ENCODE measurements at places on chromosomes 7 and 10. TPM values are rescaled to one million over a fixed set of nuclear protein-coding genes. Genes with fewer than 3 reads are reported as not detected.

MEST gene
- total RNA-seq = 1.2 TPM

ADAM22 gene
- total RNA-seq = 1.1 TPM

HOXA4 gene
- 0.25 TPM for total RNA-seq

SPDYE2 gene
- not detected for total RNA-seq

WDR91 gene
- 17.3 TPM for total RNA-seq

TMEM130 gene
- total RNA-seq = not detected

PIK3CG gene
- total RNA-seq = 51.6 TPM

TAS2R41 gene
- total RNA-seq = not detected

MSMB gene
- total RNA-seq = not detected

CLDN3 gene
- not detected for total RNA-seq

GRCh38 chr7:47505312-47506007 is 76.5 kb downstream of the TNS3 start:
- DNase-seq = no peak

- DNase-seq = no peak
These were observed 40.3 kb upstream of the EFCAB10 start for GRCh38 chr7:105621617-105622016.

- no peak for DNase-seq
These were observed 4.3 kb downstream of the DAGLB start for GRCh38 chr7:6443372-6443941.

DNA sequence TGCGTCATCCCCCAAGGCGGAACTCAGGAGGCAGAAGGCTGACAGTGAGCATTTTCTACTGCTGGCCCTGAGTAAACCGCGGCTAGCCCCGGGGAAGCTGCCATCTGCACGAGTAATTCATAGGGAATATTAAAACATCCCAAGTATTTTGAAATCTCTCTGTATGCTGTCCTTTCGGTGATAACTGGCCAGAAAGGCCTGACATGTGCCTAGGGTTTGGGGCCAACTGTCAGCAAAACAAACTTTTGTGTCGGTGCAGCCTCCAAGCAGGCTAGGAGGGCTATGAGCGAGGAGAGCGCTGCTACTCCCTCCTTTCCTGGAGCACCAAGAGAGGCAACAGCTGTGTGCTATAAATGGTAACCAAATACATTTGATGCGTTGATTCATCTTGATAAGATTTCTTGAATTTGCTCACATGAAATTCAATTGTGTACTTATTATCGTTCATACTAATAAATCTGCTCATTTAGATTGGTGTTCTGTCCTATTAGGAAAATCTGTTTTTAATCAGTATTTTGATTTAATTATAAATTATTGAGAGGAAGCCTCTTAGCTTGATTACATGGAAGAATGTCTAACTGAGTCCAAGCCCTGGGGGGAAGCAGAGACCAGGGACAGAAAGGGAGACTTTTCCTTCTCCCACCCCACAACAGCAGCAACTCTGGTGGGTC is 124.4 kb upstream of the NPS start:
- DNase-seq = no peak

GRCh38 chr7:39631736-39632308 is 8.4 kb downstream of the RALA start:
- no peak for DNase-seq

DNA sequence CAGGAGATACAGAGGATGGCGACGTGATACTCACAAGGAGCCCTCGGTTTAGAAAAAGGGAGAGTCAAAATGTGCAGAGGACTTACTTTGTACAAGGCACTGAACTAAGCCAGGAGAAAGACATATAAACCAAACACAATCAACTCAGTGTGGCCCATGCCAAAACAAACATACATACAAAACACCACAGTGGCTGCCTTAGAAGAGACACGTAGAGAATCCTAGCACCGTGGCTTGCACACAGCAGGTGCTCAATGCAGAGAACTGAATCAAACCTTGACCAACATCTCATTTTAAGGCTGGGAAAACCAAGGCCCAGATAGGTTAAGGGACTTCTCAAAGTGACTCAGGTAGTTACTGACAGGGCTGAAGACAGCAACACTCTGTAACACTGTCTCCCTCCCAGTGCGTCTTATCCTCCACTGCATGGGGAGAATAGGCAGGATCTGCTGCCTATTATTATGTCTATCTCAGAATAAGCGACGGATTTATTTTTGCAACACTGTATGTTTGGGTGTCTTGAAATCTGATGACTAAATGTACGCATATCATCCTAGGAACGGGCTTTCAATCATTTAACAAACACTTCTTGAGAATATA is 11.0 kb downstream of the SORBS1 start:
- no peak for DNase-seq

DNA sequence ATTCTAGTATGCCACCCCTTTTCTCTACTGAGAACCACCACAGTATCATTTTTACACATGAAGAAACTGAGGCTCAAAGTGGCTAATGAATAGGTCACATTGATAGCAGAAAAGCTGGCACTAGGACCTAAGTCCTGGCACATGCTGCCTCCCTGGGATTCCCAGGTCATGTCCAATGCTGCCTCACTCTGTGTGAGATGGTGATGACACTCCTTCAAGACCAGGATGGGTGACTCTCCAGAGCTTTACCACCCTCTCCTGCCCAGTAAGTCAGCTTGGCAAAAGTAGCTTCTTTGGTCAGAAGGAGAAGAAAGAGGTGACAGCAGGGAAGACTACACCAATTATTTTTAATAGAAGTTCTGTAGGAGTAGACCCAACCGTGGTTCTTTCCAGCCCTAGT is 13.3 kb upstream of the AKR1B10 start:
- no peak for DNase-seq

GRCh38 chr10:133032231-133032630 is 55.5 kb upstream of the ADGRA1 start:
- no peak for DNase-seq

DNA sequence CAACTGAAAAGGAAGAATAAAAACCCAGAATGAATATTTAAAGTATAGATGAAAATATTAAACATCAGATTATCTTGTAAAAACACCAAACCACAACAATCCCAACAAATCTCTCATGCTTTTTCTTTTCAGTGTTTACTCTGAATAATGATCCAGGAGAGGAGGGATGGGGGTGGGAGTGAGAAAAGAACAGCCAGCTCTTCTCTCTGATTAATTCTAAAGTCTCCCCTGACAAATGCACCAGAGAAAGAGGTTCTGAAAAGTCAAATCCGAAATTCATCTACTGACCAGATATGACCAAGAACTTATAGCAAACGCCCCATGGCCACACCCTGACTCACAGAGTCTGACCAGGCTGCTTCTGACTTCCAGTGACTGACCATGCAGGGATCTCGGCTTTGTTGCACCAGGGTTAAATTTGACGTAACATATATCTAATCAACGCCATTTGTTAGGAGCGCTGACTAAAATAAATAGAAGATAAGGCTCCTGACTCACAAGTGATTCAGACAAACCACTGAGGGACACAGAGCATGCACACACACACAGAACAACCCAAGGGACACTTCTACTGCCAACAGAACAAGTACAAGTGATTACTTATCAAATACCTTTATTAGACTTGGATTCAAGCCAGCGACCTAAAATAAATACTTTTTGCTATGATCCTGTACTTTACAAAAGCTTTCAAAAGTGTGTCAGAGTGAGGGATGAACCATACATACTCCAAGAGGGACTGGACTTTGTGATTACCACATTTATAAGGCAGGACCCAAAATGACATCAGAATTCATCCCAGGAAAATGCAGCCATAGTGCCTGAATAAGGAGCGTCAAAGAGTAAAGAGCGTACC is 9.3 kb upstream of the SPOCK2 start:
- no peak for DNase-seq

DNA sequence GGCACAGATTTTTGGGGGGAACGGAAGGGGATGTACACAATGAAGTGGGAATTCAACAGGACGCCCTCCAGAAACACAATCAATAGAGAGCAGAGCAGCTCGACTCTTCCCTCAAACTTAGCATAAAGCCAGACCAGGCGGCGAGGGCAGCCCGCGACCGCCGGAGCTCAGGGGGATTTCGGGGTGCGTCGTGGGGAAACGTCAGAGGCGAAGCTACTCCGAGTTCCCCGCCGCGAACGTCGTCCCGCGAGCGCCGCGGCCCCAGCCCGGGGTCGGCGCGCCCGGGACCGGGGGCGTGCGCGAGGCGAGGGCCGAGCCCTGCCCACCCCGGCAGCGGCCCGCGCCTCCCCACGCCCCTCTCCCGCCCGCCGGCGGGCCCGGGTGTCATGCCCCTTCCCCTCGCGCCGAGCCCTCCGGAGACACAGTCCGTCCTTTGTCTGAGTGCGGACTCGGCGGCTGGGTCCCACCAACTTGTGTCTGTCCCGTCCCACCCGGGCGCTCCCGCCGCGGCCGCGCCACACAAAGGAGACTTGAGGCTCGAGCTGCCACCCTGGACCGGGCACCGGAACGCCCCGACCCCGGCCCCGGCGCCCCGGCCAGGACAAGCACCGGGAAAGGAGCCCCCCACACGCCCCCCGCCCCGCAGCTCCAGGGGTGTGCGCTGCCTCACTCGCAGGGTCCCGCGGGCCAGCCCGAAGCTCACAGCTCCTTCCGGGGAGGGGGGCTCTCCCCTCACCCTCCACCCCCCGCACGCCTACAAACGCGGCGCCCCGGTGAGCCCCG is 634 bp downstream of the EZH2 start:
- peak; percentile 50 for DNase-seq

DNA sequence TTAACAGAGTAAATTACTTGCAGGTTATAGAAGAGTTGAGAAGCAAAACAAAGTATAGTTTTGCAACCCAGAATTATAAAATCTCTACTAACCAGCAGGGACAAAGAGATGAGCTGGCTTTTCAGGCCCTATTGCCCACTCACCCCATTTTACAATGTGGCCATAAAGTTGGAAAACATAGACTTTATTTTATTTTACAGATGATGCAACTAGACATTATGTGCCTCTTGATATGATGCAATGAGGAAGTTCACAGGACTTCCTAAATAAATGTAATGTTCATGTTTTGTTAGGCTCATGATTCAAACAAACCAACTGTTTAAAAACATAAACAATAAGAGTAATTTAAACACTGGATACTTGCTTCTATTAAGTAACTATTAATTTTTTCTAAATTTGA is 141.1 kb upstream of the WNT16 start:
- no peak for DNase-seq

Measured in activated CD4-positive, alpha-beta T cell treated with anti-CD3 and anti-CD28 coated beads, Interleukin-2, amount 10 ng/mL, durations not matched to agents 7 days and 5 days (primary cell).